Activated naive CD4-positive, alpha-beta T cell (primary cell): ENCODE measurements at places on chromosomes 5 and 9.

DNA sequence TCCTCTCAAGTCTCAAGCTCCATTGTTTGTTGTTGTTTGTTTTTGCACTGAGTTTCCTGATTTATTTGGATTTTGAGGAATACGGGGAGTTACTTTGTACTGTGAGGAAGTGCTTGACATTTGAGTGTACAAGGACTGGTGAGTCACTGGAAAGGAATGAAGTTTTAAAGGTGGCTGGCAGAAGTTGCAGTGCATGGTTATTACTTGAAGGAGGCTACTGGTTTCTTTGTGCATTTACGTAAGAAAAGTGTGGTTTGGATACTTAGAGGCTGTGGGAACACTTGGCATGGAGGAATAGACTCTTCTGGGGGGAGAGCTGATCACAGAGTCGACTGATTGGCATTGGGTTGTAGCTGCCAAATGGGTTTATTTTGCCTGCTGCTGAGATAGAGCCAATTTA lies 919.0 kb downstream of the TAF11L14 start:
- no peak for DNase-seq

- DNase-seq = no peak
Measured at GRCh38 chr5:175682664-175683063, 24.8 kb downstream of the HRH2 start.

GRCh38 chr9:128836509-128837145 lies 7.0 kb upstream of the SPOUT1 start:
- DNase-seq = no peak

GRCh38 chr9:98130576-98131228 lies 11.7 kb upstream of the TRIM14 start:
- no peak for DNase-seq
